ENCODE measurements at places on chromosomes 6 and 20.

- no peak for DNase-seq
Measured at GRCh38 chr20:49245921-49246740, 26.9 kb downstream of the DDX27 start.

GRCh38 chr6:139841794-139842215, 467.4 kb upstream of the CITED2 start:
- no peak for DNase-seq

GRCh38 chr6:142945049-142945445, at the start of gene HIVEP2:
TSS of gene HIVEP2 (minus strand) at chr6:142945176. CDS start at chr6:142774738, 170,438 bp downstream.
- peak; percentile 28 for DNase-seq

DNA sequence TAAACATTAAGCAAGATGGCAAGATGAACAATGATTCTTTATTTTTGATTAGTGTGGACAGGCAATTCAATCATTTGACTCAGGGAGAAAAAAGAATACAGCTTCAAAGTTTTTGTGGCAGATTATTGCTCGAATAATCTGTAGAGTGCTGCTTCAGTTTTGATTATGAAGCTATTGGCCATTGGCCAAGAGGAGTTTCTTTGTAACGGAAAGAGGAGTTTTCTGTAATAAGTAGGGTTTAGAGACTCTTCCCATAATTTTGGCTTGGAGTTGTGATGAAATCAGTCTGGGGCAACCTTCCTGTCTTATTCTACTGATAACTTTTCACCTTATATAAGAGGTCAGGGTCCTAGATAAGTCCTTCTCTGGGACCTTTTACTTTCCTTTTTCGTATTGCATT, 256.7 kb upstream of the RAB32 start:
- no peak for DNase-seq

DNA sequence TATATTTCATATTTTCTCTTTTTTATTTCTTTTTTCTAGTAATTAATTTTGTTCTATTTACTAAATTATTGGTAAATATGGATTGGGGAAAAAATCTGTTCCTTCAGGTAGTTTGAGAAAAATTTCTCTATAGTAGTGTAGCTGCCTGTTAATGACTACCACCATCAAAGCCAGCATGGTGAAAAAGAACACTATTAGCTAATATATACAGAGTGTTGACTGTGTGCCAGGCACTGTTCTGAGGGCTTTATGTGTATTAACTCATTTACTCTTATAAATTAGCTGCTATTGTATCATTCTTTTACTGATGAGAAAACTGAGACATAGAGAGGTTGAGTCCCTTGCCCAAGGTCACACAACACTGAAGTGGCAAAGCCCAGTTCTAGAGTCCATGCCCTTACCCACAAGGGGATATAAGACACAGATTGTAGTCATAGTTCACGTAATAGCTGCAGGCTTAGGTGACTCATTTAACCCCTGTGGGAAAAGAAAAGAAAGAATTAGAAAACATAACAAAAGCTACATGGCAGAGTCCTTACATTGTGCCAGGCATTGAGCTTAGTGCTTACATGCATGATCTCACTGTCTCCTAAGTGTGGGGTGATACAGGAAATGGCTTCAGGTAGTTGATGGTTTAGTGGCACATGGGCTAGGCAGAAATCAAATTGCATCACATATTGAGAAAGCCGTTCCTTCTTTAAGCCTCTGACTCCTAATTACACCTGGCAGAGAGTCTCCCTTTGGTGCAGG, 12.2 kb upstream of the AKIRIN2 start:
- no peak for DNase-seq

- DNase-seq: no peak
Measured at GRCh38 chr20:63522981-63523611, 2.5 kb downstream of the PPDPF start.

DNA sequence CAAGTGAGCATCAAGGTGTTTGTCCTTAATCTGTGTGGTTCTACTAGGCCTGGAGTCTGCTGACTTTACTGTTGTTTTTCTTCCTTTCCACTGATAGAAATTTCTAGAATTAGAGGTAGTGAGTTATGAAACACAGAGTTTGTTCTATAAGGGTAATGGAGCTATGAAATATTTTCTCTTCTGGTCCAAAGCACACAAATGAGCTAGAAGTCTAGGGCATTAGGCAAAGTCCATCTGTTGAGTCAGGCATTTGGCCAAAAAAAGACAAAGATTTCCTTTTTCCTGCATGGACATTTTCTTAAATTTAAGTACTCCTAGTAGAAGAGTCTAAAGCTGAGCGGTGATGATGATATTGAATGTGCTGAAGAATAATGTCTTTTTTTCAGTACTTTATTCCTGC, 174.3 kb upstream of the STXBP5 start:
- no peak for DNase-seq

DNA sequence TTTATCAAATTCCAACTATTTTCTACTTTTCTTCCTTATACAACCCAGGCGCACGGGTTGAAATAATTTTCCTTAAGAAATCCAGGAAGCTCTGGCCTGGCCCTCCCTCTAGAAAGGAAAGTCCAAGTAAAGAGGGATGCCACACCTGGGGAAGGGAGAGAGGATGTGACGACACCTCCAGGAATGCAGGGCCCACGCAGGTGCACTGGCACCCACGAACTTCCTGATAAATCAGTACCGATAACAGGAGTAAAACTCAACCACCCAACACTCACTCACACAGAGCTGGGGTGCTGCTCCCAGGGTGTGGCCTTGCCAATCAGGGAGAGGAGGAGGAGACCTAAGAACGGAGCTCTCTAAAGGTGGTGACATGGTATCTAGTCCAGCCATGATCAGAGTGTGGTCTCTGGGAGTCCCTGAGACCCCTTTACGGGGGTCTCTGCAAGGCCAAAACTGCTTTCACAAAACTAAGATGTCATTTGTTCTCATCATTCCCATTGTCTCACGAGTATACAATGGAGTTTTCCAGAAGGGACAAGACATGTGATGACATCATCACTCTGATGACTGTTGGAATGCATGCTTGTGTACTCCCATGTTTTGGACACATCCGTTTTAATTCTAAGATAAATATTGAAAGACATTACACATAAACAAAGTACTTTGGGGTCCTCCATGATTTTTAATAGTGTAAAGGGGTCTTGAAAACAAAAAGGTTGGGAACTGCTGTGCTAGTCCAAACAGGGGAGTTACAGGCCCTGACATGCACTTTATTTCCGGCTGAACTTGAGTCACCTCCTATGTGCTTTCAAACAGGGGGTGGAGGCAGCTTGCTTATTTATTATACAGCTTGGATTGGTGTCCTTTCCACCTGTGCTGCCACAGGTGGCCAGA, 2.2 kb upstream of the PARD6B start:
- no peak for DNase-seq

DNA sequence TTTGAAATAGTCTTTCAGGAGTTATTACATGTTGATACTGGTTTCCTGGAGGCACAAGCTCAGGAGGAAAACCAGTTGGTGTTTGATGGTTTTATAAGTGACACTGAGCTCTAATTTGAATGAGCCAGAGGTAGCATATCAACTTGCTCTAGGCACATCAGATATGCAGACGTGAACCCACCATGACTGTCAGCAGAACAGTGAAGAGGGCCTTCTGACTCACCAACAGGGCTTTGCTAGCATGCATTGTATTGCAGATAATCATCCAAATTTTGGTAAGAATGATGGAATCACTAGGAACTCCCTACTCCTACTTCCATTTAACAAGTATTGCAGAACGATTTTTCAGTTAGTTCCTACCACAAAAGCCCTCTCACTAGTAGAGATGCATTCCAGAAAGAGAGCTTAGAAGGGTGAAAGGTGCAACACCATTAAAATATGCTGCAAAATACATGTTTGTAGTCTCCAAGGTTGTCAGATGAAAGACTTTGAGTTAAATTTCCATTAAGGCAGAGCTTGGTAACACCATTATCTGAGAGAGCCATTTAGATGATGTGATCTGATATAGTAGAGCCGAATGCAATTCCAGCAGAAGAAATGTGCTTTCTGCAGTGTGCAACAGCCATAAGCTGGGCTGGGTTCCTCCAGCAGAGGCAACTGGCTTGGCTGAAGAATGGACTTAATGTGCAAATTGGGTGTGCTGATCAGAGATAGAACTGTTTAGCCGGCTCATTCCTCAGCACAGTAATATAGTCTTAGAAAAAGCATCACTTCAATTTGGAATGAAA, 968.7 kb upstream of the ADGRB3 start:
- DNase-seq: no peak

DNA sequence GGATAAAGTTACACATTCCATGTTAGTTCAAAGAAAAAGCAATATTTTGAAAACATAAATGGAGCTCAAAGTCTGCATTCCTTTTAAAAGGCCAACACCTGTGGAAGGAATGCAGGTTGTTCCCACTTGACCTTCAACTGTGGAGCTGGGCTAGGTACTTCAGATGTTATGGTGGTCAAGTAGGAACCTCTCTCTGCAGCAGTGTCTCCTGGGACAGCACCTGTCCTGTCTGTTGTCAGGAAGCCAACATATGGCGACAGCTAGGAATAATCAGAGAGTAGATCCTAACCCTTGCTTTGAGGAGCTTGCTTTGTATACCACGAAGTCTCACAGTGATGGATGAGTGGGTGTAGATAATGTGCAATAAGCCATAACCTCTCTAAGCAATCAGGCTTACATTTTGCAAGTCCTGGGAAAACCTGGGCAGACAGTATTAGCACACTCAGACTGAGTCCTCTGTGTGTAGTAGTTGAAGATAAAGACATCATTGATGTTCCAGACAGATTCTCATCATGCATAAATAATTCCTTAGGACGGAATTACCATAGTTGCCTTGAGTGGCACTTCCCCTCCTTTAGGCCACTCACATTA, 347.5 kb downstream of the PRL start:
- no peak for DNase-seq

DNA sequence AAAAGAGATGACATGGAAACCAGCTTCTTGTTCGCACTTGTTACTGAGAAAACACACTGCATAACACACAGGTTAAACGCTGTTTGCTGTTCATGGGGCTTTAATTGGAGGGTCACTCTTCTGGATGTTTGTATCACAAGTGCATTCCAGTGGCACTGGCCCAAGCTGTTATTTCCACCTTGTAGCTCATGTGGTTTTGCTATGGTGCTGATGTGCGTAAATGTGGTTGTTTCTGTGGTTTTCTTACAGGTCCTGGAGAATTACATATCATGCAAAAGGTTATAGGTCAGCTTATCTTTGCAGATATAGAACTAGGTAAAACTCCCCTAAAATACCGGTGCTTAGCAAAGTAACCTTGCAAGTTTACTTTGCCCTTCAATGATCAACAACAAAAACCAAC, 89.3 kb upstream of the AHI1 start:
- DNase-seq: no peak

DNA sequence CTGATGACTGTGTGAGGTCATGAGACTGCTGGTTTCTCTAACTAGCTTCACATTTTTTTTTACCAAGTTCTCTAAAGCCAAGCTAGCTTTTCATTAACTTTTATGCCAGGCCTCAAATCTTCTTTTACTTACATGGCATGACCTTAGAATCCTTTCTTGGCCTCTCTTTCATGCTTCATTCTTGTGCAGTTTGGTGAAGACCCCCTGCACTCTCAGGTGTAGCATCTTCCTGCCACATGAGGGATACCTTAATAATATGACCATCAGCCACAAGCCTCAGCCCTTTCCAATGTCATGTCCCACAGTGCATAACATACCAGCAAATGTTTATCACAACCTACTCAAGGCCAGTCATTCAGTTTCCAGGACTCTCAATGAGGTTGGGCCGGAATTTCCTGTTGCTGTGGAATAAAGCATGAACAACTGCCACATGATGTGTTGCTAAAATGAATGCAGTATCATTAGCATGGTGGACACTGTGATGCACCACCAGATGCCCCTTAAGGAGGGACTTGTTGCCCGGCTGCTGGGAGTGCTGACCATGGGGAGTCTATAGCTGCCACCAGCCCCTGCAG, 72.2 kb downstream of the RIN2 start:
- no peak for DNase-seq

GRCh38 chr20:43415661-43416430, 41.9 kb upstream of the SRSF6 start:
- no peak for DNase-seq
